Stimulated activated effector memory CD8-positive, alpha-beta T cell treated with anti-CD3 and anti-CD28 coated beads, Interleukin-12 subunit alpha, Interleukin-12 subunit beta, amount 100 ng/mL, for 72 hours (primary cell): ENCODE measurements at places on chromosomes 7 and 10.

DNA sequence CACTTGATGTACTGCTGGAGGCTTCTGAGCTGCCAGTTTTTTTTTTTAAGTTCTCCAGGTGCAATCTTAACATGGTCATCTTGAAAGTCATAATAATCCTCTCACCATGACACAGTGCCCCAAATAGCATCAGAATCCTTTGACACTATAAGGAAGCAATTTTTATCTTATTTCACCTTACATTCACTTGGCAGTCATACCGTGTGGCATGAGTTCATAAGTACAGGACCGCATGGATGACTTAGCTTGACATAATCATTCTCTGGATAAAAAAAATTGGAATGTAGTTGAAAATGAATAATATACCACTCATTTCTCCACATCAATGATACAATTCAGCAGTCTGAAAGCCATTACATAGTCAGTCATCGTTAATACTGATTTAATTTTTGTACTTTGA lies 25.6 kb upstream of the TMEM196 start:
- no peak for DNase-seq

GRCh38 chr7:150970424-150970823 lies 7.7 kb downstream of the KCNH2 start:
- no peak for DNase-seq

GRCh38 chr10:29622382-29622922 lies 12.3 kb downstream of the SVIL start:
- no peak for DNase-seq

DNA sequence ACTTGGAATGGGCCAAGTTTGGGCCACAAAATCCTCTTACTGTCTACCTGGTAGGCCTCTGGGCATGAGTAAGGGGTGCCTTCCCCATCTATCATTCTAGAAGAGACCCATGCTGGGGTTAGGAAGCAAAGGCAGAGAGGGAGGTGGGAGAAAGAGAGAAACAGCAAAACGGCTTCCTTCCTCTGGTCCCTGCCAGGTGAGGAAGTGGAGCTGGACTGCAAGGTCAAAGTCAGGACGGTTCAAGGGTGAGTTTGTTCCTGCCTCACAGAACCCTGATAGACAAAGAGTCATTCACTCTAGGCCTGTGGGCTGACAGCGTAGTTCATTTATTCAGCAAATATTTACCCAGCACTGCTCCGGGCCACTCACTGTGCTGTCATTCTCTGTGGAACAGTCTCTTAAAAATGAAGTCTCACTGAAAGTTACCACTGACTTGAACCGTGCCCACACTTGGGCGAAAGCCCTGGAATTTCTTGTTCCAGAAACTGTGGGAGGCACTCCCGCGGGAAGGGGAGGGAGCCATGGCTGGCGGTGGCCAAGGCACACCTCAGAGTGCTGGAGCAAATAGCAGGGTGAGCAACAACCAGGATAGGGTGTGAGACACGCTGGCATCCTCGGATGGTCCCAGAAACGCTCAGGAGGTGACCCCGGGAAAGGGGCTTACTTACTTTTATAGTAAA lies 26.2 kb upstream of the ECHDC3 start:
- DNase-seq: no peak

- DNase-seq: no peak
These were observed 302.2 kb downstream of the CCDC3 start for GRCh38 chr10:12699258-12699700.

DNA sequence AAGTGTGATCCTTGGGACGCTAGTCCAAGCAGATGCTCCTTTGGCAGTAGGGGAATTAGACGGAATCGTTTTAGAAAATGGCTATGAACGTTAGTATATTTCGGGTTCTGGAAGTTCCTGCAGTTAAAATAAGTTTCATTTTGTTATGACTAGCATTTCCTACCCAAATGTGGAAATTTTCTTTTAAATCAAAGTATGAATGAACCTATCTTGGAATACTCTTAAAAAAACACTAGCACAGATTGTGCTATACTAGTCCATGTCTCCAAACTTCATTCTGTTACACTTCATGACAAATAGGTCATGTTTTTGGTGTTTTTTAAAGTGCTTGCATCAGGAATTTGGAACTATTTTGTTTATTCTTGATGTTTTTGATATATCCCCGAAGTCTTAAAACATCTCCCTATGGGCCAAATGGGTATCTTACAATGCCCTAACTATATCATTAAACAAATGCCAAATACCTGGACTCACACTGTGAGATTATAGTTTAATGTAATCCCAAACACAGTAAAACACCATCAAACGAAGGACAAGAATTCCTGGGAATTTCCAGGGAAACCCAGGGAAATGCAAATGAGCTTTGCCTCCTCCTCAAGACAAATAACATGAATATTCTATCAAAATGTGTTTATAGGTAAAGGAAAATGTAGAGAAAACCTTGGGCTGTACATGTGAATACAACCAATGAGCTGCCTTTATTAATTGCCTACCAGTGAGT lies 75.9 kb upstream of the PTPRZ1 start:
- no peak for DNase-seq

- no peak for DNase-seq
These were observed 835 bp downstream of the COMMD3 start for GRCh38 chr10:22317076-22317370.

DNA sequence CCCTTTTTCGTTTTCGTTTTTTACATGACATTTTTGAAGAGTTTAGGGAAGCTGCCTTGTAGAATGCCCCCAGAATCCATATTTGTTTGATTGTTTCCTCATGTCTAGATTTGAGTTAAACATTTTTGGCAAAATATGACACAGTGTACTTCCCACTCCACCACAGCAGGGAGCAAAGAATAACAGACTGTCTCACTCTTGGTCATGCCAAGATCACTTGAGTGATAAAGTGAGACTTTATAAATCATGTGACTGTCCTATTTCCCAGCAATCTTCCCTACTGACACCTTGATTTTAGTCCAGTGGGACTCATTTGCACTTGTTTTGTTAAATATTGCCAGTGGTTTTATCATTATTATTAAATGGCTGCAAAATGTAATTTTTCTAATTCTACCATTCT lies 44.4 kb upstream of the USP6NL start:
- DNase-seq: no peak

- no peak for DNase-seq
These were observed 56.2 kb downstream of the CRPPA start for GRCh38 chr7:16365177-16365576.

DNA sequence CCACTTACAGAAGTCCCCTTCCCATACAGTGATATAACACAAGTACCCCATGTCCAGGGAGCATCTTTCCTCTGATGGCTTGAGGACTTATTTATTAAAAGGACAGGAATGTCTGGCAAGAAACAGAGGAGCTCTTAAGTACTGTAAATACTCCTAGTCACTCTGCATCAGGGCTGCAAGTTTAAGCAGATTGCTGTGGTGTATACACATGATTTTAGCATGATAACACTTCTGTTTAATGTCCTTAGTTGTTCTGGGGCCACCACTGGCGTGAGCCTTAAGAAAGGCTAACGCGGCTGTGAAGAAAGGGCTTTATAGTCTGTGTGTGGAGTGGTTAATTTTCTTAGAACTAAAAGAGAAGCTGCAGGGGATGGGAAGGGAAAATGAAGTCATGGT lies 65.7 kb downstream of the GBF1 start:
- DNase-seq: no peak

DNA sequence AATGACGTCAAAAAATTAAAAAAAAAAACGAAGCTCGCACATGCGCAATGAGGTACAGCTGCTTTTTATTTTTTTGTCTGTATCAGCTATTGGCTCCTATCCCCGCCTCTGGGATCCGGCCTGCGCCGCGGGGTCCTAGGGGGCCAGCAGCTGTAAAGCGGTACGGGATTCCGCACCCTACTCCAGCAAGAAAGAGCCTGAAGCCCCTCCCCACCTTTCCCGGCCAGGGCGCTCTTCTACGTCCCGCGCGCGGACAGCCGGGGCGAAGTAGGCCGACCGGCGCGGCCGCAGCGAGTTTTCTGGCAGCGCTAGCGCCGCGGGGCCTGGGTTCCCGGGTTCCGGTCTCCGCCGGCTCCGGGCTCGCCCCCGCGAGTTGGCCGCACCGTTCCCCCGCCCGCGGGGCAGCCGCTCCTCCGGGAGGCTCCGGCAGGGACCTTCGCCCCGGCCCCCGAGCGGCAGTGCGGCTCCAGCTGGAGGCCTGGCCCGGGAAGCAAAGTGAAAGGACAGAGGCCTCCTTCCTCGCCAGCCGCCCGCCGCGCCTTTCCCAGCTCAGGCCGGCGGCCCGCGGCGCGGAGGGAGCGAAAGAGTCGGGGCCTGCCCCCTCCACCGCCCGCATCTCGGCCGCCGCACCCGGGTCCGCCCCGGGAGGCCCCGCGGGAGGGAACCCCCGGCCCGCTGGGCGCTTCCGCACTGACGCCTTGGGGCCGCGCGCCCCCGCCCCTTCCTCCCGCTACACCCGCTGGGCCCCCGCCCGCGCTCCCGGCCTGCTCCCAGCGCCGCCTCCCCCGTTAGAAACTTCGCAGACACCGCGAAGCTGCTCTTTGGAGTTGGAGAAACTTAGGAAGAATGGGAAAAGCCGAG lies 4.7 kb upstream of the SPAG6 start:
- peak; percentile 86 for DNase-seq

GRCh38 chr10:94370501-94370900 lies 7.8 kb upstream of the NOC3L start:
- DNase-seq: peak; percentile 17

GRCh38 chr7:79664884-79665676 lies 211.6 kb upstream of the MAGI2 start:
- no peak for DNase-seq

GRCh38 chr7:102122026-102122425 lies 164.6 kb upstream of the SH2B2 start:
- DNase-seq: no peak

DNA sequence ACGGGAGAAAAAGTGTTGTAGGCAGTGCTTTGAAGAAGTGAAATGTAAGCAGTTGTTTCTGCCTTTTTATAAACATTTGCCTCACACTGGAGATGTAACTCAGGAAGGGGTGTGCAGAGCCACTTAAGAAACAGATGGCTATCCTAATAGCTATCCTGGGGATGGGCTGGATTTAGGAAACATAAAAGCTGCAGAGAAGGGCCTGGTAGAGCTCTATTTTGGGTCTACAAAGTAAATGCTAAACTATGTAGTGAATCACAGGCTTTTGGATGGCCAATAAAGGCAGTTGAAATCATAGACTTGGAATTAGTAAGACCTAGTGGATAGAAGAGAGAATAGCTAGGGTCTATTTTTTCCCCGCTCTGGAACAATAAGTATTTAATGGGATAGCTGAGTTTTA lies 79.9 kb upstream of the AGR3 start:
- no peak for DNase-seq

DNA sequence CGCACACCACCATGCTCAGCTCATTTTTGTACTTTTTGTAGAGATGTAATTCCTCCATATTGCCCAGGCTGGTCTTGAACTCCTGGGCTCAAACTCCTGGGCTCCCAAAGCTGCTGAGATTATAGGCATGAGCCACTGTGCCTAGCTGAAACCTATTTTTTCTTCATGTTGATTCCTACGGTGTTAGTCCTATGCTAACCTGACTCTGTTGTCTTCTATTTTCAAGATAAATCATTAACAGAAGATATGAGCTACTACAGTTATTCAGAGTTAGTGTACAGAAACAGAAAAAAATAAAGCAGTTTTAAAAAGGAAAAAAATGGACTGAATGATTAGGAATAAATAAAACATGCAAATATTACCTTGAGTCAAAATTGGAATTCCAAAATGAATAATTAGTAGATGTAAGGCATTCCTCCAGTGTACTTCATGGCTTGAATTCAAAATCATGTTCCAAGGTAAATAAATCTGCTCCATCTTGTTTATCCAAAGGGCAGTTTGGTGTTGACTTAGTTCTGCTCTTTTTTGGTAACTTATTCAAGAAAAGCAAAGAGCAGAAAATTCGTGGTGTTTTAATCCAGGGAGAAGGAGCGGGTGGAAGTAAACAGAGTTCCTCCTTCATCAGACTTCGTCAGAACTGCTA lies 185.8 kb downstream of the CACNB2 start:
- no peak for DNase-seq

GRCh38 chr10:119449760-119450461 lies 92.6 kb downstream of the RGS10 start:
- no peak for DNase-seq

DNA sequence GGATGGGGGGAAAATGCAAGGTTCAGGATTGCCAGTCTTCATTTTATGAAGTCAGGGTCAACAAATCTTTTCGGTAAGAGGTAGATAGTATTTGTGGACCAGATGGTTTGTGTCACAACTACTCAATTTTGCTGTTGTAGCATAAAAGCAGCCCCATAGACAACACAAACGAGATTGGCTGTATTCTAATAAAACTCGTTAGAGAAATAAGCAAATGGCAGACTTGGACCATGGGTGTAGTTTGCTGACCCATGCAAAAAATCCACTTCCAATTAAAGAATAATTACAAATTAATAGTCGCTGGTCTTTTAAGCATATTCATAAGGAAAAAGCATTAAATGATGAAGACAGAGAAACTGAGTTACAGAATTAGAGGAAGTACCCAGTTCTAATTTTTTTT lies 247.1 kb downstream of the CRPPA start:
- DNase-seq: no peak

GRCh38 chr10:67666416-67667034 lies 29.5 kb downstream of the CTNNA3 start:
- DNase-seq: no peak

DNA sequence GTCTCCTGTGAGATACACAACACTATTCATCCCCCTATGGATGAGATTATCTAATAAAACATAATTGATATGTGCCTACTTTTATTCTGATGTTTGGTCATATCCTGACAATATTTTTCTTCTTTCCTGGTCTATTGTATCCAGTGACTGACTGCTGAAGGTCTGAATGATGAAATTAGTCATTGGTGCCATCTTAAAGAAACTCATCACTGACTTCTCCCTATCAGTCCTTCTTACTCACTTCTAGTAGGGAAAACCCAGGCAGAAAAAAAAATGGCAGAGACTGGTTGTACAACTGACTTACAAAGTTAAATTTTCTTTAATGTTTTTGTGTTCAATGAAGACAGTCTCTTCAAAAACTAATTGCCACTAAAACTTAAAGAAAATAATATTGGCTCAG lies 377.4 kb downstream of the HTR7 start:
- no peak for DNase-seq

DNA sequence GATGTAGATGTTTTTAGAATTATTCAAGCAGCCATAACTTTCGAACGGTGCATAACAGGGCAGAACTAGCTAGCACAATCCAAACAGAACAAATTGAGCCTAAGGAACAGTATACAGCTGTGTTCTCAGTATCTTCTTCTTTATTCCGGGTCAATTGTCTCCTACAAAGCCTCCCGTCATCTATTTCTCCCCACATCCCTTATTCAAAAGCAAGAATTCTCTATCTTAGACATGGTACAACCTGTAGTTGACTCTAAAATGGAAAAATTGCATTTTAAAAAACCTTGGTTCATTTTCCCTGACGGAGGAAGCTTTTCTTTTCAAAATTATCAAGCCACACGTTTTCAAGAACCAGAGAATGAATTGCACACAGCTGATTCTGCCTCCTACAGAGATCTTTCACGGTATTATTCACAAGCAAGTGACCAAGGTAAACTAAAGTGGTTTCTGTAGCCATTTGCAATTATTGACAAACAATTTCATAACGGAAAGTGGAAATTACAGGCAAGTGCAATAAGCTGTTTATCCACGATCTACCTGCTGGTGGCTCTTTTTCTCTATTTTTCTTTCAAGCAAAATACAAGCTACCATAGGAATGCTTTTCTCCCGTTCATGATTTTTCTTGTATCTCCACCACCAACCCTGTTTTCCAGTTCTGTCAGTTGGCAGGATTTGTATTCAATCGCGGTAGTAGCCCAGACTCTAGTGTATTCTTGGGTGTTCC lies 2.3 kb downstream of the GRM8 start:
- DNase-seq: no peak

- DNase-seq: no peak
These were observed 92.8 kb downstream of the ZMIZ1 start for GRCh38 chr10:79161557-79161956.
